ENCODE measurements at places on chromosomes 13 and 19. TPM values are rescaled to one million over a fixed set of nuclear protein-coding genes. Genes with fewer than 3 reads are reported as not detected.

ZNF525 gene
- total RNA-seq, result 14.8 TPM

FGF21 gene
- total RNA-seq, result not detected

GRCh38 chr19:53357821-53358581 is 7.5 kb upstream of the ZNF525 start:
- DNase-seq, result no peak

CRX gene
- total RNA-seq, result not detected

POSTN gene
- 190 TPM for total RNA-seq

ATP7B gene
- total RNA-seq, result 9.7 TPM

- no peak for DNase-seq
Measured at GRCh38 chr13:43054803-43055802, 31.7 kb downstream of the DNAJC15 start.

DNA sequence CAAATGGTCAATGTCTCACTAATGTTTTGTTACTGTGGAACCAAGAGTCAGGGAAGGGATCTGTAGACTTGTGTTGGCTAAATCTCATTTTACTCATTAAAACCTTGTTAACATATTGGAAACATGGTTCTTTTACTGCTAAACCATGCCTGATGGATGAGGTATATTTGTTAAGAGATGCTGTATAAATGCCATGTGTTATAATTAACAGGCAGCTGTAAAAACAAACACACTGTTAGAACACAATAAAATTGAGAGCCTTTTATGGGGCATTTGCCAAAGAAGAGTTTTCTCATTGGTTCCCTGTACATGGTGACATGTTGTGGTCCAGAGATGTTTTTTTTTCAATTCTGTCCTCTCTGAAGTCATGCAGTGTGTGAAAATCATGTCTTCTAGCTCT is 121.9 kb downstream of the ESD start:
- DNase-seq, result no peak

C19orf53 gene
- 58.1 TPM for total RNA-seq

- DNase-seq, result no peak
Measured at GRCh38 chr13:98740131-98740530, 12.3 kb downstream of the SLC15A1 start.

DNA sequence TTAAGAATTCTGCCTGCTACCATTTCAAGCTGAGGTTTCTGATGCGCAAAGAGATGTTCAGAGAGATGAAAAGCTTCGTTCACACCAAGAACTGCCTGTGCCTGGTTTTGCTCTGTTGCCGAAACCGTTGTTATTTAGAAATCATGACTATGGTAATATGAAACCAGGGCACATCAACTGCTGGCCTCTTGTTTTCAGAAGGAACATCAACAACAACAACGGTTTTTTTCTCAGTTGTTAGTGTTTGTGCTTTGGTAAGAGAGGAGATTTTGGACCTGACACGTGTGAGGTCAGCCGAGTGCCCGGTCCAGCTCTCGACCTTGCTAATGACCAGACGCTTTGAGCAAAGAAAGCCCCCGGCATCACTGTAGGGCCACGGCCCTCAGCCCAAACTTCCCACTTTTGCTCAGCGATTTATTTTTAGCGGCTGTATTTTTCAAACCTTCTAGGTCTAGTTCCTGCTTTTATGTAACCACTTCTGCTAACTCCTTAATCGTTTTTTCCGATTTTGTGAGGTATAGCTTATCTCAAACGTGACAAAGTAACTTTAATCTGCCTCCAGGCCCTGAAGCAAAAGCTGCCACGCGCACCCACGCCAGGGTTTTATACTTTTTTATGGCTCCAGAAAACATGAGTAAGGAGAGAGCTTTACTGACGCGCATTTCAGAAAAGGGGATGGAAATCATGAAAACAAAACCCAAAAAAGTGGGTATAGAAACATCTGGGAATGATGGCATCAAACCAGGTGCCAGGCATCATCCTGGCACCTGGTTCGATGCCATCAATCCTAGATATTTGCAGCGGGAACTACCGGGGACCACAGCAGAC is 42.0 kb downstream of the KLF2 start:
- peak; percentile 55 for DNase-seq

Data from aorta (tissue), 5 donors.